ENCODE measurements at places on chromosomes 3 and 15.

GRCh38 chr15:83108266-83109219, 1.1 kb downstream of the TM6SF1 start:
- no peaks in the 10 kb centered on the region for H3K36me3 ChIP-seq
- H3K4me1 ChIP-seq: no peaks in the 10 kb centered on the region
- H3K27me3 ChIP-seq: peaks cover 40% of the 10 kb centered on the region
- H3K4me3 ChIP-seq: no peak overlapping the region

DNA sequence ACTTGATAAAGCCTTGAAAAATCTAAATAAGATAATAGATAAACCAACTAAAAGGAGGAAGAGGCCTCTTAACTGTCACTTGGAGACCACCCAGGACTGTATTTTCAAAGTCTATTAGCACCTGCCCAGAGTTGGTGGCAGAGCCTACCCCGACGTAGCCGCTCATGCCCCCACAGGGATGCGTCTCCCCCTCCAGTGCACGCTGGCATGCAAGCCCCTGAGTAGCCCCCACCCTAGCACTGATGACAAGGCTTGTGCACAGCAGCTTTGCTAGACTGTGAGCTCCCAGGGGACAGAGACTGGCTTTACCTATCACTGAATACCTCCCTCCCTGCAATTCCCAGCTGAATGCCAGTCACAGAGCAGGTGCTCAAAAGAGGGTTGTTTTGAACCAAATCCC, 54.1 kb upstream of the HES1 start:
- H3K27me3 ChIP-seq: no peaks in the 10 kb centered on the region

GRCh38 chr3:16369885-16370284, 104.9 kb downstream of the OXNAD1 start:
- no peaks in the 10 kb centered on the region for H3K36me3 ChIP-seq
- no peaks in the 10 kb centered on the region for H3K4me1 ChIP-seq
- H3K27ac ChIP-seq: no peak overlapping the region
- no peaks in the 10 kb centered on the region for H3K27me3 ChIP-seq
- DNase-seq: no peak

DNA sequence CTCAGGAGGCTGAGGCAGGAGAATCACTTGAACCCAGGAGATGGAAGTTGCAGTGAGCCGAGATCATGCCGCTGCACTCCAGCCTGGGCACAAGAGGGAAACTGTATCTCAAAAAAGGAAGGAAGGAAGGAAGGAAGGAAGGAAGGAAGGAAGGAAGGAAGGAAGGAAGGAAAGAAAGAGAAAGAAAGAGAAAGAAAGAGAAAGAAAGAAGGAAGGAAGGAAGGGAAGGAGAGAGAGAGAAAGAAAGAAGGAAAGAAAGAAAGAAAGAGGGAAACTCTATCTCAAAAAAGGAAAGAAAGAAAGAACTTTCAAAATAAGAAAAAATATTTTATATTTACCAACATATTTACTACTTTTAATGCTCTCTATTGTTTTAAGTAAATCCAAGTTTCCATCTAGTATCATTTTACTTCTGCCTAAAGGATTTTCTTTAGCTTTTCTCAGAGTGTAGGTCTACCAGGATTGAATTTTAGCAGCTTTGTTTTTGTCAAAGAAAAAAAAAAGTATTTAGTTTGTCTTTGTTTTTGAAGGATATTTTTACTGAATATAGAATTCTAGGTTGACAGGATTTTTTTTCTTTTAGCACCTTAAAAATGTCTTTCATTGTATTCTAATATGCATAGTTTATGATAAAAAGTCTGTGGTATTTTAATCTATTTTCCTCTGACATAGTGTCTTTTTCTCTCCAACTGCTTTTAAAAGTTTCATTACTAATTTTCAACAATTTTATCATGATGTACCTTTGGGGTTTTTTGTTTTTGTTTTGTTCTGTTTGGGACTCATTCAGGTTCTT, 47.2 kb upstream of the CORO2B start:
- no peaks in the 10 kb centered on the region for H3K27me3 ChIP-seq
- peaks cover 8% of the 10 kb centered on the region for H3K4me1 ChIP-seq
- no peak overlapping the region for H3K27ac ChIP-seq
- no peak for DNase-seq
- H3K36me3 ChIP-seq: no peaks in the 10 kb centered on the region
- no peak overlapping the region for H3K4me3 ChIP-seq

GRCh38 chr3:53525765-53526703, 31.6 kb downstream of the CACNA1D start:
- no peak overlapping the region for H3K27ac ChIP-seq
- H3K4me3 ChIP-seq: no peak overlapping the region
- H3K4me1 ChIP-seq: no peaks in the 10 kb centered on the region
- H3K36me3 ChIP-seq: no peaks in the 10 kb centered on the region
- no peaks in the 10 kb centered on the region for H3K27me3 ChIP-seq

Data from HepG2 (cell line).